ENCODE measurements at places on chromosomes 11 and 22. TPM values are rescaled to one million over a fixed set of nuclear protein-coding genes. Genes with fewer than 3 reads are reported as not detected.

DNA sequence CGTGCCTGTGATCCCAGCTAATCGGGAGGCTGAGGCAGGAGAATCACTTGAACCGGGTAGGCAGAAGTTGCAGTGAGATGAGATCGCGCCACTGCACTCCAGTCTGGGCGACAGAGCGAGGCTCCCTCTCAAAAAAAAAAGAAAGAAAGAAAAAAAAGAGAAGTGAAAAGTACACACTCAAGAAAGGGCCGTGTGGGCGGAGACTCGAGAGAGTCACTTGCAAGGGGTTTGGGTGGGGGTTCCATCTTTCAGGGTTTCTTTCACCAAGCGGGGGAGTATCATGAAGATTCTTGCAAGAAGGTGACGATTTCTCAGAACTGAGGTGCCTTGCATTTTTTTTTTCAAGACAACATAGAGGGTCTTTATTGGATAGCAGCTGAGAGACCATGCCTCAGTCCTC, 4.0 kb upstream of the IFITM5 start:
- H3K27ac ChIP-seq: no peak overlapping the region
- peaks cover 9% of the 10 kb centered on the region for H3K4me1 ChIP-seq

GRCh38 chr22:46251266-46251665, 1.2 kb upstream of the CDPF1 start:
- peaks cover 5% of the 10 kb centered on the region for H3K4me1 ChIP-seq
- H3K27ac ChIP-seq: peak overlapping the region; percentile 98
- peak overlapping the region; percentile 80 for H3K4me3 ChIP-seq
- no peak for DNase-seq

- no peak for DNase-seq
- no peak overlapping the region for H3K27ac ChIP-seq
- H3K36me3 ChIP-seq: no peaks in the 10 kb centered on the region
- no peak overlapping the region for H3K4me3 ChIP-seq
Observed at GRCh38 chr11:44613153-44613552, 47.7 kb downstream of the CD82 start.

GRCh38 chr11:133901999-133902398, 54.8 kb downstream of the IGSF9B start:
- no peaks in the 10 kb centered on the region for H3K36me3 ChIP-seq
- H3K4me1 ChIP-seq: no peaks in the 10 kb centered on the region
- no peak for DNase-seq
- no peak overlapping the region for H3K4me3 ChIP-seq
- H3K27me3 ChIP-seq: no peaks in the 10 kb centered on the region

DNA sequence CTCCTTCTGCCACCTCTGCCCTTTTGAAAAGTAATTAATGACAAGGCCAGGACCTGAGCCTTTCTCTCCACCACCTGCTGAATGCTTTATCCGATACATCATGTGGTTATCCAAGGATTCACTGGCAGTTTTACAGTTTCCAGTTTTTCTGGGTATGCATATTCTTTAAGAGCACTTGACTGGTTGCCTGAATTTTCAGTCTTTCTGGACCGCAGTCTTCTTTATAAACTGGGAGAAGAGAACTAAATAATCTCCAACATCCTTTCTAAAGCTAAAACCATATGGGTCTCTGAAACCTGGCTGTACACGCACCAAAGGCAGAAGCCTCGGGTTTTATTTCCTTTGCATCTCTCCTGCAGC, 65.1 kb downstream of the BTG4 start:
- peaks cover 7% of the 10 kb centered on the region for H3K4me1 ChIP-seq
- no peak overlapping the region for H3K27ac ChIP-seq
- H3K27me3 ChIP-seq: no peaks in the 10 kb centered on the region
- H3K36me3 ChIP-seq: no peaks in the 10 kb centered on the region

DNA sequence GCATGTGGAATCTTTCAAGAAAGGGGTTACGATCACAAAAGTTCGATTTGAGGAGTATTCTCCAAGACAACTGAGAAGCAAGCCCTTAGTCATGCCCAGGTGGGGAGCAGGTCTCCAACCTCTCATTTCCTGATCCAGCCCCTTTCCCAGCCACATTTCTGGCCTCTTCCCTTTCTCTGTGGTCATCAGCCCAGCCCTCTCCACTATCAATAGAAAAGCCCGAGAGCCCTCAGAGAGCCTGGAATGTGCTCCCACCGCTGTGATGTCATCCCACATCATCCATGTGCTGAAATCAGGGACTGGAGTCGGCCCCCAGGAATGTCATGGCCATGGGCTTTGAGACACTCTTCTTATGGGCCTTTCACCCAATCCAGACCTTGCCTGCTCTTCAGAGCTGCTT, 62.6 kb downstream of the KCNJ1 start:
- peaks cover 41% of the 10 kb centered on the region for H3K27me3 ChIP-seq
- no peaks in the 10 kb centered on the region for H3K4me1 ChIP-seq
- H3K36me3 ChIP-seq: no peaks in the 10 kb centered on the region
- DNase-seq: no peak
- no peak overlapping the region for H3K27ac ChIP-seq
- H3K4me3 ChIP-seq: no peak overlapping the region

DNA sequence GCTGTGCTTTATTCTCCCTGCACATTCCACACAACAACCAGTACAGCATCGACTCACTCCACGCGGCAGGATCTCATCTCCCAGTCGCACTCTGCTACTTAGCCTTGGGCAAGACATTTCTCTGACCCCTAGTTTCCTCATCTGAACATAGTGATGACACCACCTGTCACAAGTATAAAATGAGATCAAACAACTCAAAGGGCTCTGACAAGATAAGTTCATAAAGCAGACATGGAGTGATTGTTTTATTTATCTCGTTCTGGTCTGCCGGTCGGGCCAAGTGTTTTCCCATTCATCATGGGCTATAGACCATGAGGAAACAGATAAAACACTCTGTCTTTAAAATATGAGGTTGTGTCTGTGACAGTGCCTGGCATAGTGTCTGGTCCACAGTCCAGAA, 35.0 kb downstream of the DSCAML1 start:
- H3K4me3 ChIP-seq: no peak overlapping the region
- no peaks in the 10 kb centered on the region for H3K36me3 ChIP-seq
- peaks cover 4% of the 10 kb centered on the region for H3K27me3 ChIP-seq

DNA sequence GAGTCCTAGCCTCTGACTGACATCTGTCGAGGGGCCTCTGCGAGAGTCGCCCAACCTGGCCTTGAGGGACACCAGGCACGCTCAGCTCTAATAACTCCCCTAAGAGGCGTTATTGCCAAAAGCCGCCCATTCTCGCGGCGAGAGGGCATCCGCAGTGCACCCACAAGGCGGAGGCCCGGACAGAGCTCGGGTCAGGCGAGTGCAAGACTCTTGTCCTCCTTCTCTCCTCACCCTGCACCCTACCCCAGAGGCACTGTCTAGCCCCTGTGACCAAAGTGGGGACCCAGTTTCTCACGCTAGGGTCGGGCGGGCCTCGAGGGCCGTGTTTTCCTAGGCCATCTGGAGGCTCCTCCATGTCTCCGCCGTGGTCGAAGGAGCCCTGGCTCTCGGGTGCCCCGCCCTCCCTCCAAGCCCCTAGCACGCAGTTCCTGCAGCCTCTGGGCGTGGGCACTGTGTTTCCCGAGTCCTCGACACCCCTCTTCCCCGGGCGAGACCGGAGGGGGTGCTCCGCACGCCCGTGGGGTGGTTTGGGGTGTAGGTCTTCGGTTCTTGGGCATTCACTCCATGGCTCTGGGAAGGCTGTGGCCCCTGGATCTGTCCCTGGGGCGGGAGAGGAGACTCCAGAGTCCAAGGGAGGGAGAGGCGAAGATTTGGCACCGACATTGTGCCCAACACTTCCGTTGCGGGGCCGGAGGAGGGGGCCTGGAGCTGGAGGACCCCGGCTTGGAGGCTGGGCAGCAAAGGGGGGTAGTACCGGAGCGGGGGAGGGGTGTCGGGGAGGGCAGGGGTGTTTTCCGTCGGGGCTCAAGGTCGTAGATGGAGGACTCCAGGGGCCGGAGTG, 1.0 kb downstream of the CHRM4 start:
- DNase-seq: no peak
- no peak overlapping the region for H3K27ac ChIP-seq
- peaks cover 8% of the 10 kb centered on the region for H3K4me1 ChIP-seq
- no peaks in the 10 kb centered on the region for H3K27me3 ChIP-seq

DNA sequence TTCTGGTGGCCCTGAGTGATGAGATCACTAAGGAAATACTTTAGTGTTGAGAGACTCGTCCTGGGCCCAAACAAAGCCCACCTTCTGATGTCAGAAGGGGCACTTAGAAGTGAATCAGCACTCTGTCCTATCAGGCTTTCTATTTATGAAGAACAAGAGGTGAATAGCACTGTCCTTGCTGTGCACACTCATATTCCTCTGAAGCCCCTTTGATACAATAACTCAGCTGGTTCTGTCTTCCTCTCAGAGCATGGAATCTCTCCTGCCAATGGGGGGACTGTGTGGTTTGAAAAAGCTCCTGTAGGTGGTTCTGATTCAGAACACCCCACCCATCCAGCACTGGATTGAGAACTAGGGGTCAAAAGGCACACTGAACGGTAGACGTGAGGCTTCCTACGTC, 348.1 kb downstream of the ETS1 start:
- no peak for DNase-seq
- no peak overlapping the region for H3K4me3 ChIP-seq
- no peaks in the 10 kb centered on the region for H3K4me1 ChIP-seq
- no peaks in the 10 kb centered on the region for H3K27me3 ChIP-seq
- no peak overlapping the region for H3K27ac ChIP-seq

GRCh38 chr22:17334059-17334458, 35.2 kb upstream of the CECR2 start:
- H3K4me1 ChIP-seq: no peaks in the 10 kb centered on the region
- DNase-seq: no peak
- no peak overlapping the region for H3K27ac ChIP-seq
- no peaks in the 10 kb centered on the region for H3K27me3 ChIP-seq
- H3K36me3 ChIP-seq: no peaks in the 10 kb centered on the region

- no peak overlapping the region for H3K4me3 ChIP-seq
- H3K36me3 ChIP-seq: no peaks in the 10 kb centered on the region
- no peaks in the 10 kb centered on the region for H3K4me1 ChIP-seq
Observed at GRCh38 chr22:19819208-19819910, 35.3 kb downstream of the GNB1L start.

DNA sequence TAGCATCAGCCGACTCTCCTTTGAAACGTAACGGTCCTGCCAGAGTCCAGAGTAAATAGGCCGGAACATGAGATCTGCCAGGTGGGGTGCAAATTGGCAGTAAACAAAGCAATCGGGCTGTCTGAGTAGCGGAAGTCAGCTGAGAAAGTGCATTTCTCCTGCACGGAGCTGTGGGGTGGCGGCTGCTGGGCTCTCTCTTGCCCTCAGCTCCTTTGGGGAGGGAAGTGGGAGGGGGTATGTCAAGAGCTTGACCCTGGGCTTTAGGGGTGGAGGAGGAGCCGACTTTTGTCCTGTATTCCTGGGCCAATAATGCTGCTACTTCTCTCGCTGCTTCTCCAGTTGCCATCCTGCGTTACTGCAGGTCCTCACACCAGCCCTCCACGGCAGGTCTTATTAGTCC, 11.6 kb downstream of the GRIK4 start:
- no peaks in the 10 kb centered on the region for H3K27me3 ChIP-seq
- DNase-seq: no peak
- H3K27ac ChIP-seq: no peak overlapping the region
- H3K36me3 ChIP-seq: no peaks in the 10 kb centered on the region
- H3K4me1 ChIP-seq: no peaks in the 10 kb centered on the region

GRCh38 chr11:132096132-132096825, 725.9 kb downstream of the NTM start:
- H3K4me1 ChIP-seq: no peaks in the 10 kb centered on the region
- no peaks in the 10 kb centered on the region for H3K27me3 ChIP-seq
- no peak overlapping the region for H3K4me3 ChIP-seq
- H3K36me3 ChIP-seq: no peaks in the 10 kb centered on the region
- H3K27ac ChIP-seq: no peak overlapping the region

DNA sequence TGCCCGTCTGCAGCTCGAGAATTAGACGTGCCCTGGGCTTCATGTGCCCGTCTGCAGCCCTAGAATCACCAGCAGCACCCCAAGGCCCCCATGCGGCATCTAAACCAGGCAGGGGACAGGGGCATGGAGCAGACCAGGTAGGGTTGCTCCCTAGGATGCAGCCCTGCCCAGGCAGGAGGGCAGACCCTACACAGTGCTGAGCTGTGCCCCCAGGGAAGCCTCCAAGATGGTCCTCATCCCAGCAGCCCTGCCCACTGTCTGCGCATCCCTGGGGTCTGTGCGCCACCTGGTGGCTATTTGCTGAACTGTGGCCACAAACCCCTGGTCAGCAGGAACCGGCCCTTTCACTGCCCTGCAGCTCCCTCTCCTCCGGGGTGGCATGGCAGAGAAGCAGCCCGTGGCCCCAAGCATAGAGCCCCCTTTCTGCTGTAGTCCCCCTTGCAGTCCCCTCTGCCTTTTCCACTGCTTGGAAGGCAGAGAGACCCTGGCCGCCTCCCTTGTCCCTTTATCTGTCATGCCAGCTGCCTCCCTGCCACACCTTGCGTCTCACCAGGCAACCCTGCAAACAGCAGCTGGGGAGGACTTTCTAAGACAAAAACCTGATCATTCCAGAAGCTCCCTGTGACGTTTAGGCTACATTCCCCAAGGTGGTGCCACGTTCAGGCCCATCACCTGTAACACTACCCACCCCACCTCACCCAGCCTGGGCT, 86.6 kb downstream of the KCNQ1 start:
- no peaks in the 10 kb centered on the region for H3K36me3 ChIP-seq
- no peak overlapping the region for H3K4me3 ChIP-seq
- no peak overlapping the region for H3K27ac ChIP-seq
- no peaks in the 10 kb centered on the region for H3K27me3 ChIP-seq

DNA sequence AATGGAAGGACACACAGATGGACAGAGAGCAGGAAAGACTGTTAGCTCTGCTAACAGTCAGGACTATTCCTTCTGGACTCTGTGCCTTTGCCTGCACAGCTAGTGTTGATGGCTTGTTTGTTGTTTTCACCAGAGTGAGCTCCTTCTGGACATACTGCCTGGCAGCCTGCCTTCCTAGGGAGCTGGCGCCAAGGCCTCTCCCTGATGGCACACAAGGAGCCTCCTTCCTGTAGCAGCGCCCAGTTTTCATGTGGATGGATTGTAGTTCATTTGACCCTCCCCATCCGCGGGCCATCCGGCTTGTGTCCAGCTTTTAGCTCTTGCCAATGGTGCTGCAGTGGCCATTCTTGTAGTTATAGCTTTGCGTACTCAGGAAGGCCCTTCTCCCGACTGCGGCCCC, 16.6 kb upstream of the BCR start:
- H3K4me1 ChIP-seq: no peaks in the 10 kb centered on the region
- no peak overlapping the region for H3K4me3 ChIP-seq
- H3K27ac ChIP-seq: no peak overlapping the region
- no peaks in the 10 kb centered on the region for H3K27me3 ChIP-seq
- no peak for DNase-seq

The SLC25A45 gene
- total RNA-seq: 3.9 TPM

The HEPHL1 gene
- total RNA-seq: not detected

The PPP2R5B gene
- 10.9 TPM for total RNA-seq

The IL17REL gene
- not detected for total RNA-seq

The NR1H3 gene
- total RNA-seq: 23.5 TPM

All from HCT116 (cell line).